ENCODE measurements at places on chromosomes 12 and 14.

DNA sequence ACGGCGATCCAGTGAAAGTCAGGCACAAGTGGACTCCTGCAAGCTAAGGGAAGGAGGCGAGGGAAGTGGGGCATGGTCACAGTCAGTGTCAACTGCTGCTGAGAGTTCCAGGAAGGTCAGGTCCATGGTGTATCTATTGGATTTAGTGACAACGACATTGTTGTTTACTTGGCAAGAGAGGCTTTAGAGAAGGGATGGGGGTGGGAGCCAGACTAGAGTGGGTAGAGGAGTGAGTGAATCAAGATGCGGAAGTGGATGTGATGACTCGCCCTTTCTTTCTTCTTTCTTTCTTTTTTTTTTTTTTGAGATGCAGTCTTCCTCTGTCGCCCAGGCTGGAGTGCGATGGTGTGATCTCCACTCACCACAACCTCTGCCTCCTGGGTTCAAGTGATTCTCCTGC lies 12.5 kb downstream of the P2RX7 start:
- DNase-seq = no peak

DNA sequence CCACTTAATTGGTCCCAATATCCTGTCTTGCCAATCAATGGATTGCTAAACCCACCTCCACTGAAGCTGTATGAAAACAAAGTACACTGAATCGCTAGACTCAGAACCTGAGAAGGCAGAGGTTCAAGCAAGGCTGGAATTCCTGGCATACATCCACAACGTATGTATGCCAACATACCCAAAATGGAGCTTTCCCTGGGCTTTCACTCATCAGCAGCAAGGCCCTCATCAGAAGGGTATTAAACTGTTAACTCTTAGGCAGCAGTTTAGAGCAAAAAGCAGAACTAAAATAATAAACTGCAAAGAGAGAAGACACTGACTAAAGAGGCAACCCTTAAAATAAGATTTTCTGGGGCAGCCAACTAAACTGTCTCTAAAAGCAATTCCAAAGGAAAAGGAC lies 13.6 kb downstream of the MED13L start:
- no peak for DNase-seq

DNA sequence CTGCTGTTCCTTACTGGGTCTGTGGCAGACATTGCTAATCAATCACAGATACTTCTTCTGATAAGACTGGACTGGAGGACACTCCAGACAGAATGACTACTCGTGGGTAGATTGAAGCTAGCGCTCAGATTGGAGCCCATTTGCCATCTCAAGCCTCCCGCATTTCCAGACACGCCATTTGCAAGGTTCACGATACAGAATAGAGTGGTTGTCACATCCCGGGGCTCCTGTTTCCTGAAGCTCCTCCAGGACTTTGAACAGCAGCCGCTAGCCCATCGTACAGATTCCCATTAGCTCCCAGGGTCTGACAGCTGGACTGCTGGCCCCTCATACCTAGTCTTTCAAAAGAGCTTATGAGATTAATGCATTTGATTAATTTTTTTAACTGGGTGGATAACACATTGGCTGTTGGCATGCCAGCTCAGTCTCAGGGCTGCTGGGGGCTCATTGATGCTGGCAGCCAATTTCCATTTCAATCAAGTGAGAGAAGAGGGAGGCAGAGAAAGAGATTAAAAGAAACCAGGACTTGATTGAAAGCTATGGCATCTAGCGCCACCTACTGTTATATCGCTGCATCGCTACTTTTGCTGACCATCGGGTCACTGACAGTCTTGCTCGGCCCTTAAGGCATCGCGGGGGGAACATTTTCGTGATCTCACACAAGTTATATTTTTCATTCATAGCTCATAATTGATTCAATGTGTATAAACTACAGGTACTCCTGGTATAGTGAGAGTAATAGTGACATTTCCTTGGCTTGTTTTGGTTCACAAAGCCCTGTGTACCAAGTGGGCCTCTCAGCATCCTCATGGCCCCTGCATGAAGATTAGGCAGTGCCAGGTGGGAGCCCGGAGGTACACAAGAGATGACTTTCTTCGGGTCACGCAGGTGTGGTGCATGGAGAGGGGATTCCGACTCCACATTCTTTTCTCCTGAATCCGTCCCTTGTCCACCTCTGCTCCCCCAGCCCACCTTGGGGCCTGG lies 78.6 kb downstream of the CCDC60 start:
- no peak for DNase-seq

GRCh38 chr12:25041006-25041741 lies 92.3 kb upstream of the BCAT1 start:
- no peak for DNase-seq

DNA sequence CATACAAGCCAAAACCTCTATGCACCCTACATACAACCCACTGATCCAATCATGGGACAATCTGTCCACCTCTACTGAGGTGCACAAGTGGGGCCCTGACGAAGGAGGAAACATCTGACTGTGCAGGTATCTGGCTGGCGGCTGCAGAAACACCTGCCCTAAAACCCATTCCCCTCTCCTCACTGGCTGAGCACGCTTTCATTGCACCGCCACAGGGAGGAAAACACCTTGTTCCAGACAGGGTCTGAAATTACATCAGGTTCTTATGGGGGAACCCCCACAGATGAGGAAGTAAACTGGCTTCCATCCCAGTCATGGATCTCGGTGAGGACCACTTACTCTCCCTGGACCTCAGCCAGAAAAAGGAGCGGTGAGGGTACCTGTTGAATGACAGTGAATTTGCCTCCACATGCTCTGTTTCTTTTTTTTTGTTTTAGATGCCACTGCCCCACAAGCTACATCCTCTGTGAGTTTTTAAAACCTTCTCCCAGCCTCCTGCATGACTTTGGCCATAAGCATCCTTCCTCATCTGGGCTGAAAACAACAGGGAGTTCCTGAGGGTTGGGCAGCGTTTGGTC lies 23.8 kb upstream of the DGLUCY start:
- DNase-seq = no peak

DNA sequence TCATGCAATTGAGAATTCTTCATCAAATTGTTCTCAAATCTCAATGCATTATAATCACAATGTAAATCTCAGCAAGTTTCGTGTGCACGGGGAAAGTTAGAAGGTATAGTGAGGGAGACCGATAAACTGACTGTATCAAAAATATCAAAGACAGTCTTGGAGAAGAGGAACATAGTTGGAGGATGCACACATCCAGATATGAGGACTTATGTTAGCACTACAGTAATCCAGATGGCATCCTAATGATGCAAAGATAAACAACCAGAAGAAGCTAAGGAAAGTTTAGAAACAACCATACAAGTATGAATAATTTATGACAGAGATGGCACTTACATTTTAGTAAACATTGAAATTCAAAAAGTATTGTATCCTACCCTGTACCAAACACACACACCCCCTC lies 760.1 kb downstream of the RPS29 start:
- no peak for DNase-seq

GRCh38 chr14:98137131-98138025 lies 1134.6 kb downstream of the BCL11B start:
- DNase-seq = no peak

- no peak for DNase-seq
These were observed 197.4 kb upstream of the FRMD6 start for GRCh38 chr14:51454351-51454750.

- no peak for DNase-seq
These were observed 37.3 kb upstream of the C12orf75 start for GRCh38 chr12:105293187-105293586.

DNA sequence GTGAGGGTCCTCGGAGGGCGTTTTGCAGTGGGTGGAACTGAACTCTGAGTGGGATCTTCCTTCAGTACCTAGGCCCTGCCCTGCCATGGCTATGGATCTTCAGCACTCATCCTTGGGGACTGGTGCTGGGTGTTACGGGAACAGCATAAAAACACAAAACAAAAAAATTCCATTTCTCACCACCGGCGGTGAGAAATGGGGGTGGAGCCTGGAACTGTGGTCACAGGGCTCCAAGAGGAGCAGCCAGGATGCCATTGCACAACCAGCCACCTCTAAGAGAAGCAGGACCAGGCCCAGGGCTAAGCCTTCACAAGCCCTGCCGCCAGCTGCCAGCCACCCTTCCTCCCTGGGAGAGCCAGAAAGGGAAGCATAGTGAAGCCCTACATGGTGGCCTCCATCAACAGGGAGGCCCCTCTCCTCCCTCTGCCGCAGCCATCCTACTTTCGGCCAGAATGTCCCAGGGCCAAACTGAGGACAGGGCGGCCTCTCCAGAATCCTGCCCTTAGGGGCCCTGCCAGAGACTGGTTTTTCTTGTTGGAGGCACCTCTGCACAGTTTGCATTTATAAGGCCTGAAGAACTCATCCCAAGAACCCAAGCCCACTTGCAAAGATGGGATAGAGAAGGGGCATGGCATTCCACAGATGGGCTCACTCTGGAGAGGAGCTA lies 76.5 kb downstream of the VCPKMT start:
- DNase-seq = no peak

DNA sequence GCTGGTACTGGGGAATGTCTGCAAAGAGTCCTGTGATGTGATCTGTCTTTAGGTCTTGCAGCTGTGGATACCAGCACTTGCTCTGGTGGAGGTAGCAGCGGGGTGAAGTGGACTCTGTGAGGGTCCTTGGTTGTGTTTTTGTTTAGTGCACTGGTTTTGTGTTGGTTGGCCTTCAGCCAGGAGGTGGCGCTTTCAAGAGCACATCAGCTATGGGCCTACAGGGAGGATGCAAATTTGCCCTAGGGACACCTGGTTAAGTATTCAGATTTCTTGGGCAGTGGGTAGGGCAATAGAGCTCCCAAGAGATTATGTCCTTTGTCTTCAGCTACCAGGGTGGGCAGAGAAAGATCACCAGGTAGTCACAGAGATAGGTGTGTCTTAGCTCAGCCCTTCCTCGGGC lies 63.8 kb downstream of the PTGER2 start:
- no peak for DNase-seq

- DNase-seq = no peak
These were observed 181.3 kb downstream of the ITPR2 start for GRCh38 chr12:26651566-26652188.

DNA sequence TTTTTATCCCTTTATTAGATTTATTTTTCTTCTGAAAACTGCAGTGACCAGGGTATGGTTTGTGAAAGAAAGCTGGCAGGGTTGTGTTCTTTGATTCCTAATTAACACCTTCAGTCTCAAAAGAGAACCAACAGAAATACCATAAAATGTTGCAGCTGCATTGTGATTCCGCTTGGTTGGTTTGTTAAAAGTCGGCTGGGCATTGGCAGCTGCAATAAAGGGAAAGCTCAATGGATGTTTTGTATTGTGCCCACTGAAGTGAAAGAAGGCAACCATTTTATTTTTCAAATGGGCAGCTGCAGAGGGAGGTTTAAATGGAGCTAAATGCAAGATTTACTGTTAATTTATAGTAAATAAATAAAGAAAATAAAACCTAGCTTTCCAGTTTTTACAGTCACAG lies 16.7 kb downstream of the LGR5 start:
- DNase-seq = no peak

DNA sequence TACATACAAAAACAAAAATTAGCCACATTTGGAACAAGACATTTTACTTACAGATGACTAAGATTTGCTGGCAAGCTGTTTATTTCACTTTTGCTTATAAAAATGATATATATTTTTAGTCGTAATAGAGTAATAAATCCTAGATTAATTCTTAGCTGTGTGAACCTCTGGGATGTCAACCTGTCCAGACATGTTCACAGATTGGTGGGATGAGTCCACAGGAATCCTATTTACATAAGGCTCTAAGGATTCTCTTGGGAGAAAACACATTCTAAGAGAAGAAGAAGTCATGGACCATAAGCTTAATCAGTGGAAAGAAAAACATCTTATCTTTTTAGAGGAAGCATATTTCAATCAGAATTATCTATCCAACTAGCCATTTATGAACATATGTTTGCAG lies 797.4 kb downstream of the C12orf50 start:
- DNase-seq = no peak

DNA sequence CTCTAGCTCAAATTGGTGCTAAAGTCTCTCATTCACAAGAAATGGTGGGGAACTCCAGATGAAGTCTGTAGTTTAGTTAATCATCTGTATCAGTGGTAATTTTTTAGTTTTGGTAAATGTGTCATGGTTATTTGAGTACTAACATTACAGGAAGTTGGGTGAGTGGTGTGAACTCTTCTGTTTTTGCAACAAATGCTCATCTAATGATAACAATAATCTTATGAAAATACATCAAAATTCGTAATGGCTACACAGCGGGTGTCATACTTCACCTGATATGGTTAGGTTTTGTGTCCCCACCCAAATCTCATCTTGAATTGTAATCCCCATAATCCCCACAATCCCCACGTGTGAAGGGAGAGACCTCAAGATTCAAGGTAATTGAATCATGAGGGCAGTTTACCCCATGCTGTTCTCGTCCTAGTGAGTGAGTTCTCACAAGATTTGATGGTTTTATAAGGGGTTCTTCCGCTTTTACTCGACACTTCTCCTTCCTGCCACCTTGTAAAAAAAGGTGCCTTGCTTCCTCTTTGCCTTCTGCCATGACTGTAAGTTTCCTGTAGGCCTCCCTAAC lies 209.3 kb upstream of the FOXN3 start:
- DNase-seq = no peak

DNA sequence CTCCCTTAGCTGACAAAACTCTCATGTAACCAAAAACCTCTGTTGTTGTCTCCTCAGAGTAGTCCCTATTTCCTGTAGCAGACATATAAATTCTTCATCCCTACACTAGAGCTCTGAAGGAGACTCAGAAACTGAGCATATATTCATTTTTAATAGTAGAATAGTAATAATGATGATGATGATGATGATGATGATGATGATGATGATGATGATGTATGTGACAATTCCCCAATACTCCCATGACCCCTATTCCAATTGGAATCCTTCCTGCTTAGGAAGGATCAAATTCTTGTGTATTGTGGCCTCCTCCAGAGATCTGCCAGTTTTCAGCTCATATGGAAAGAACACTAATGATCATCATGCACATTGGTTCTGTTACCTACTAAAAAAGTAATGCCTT lies 26.7 kb downstream of the RASSF9 start:
- no peak for DNase-seq

GRCh38 chr14:34088914-34089313 lies 138.0 kb upstream of the EGLN3 start:
- no peak for DNase-seq

DNA sequence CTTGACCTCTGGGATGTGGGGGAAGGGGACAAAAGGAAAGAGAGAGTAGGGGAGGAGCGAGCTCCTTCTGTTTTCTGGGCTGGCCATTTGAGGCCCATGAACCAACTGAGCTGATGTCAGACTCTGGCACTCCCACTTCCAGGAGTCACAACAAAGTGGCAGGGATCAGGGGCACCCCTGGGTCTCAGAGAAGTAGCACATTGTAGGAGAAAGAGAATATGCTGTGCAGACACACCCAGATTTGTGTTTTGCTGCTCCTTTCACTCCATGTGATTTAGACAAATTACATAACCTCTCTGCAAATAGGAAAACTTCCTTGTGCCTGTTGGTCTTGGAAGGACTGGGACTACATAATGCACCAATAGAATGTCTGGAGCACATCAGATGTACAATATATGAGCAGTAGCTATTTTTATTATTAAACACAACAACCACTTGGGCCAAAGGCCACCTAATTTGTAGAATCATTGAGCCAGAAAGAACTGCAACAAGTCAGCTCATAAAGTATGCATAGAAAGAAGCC lies 265.5 kb downstream of the ZFP36L1 start:
- no peak for DNase-seq

GRCh38 chr14:100012478-100013327 lies 52.5 kb upstream of the EVL start:
- no peak for DNase-seq
